Stimulated activated CD8-positive, alpha-beta memory T cell treated with anti-CD3 and anti-CD28 coated beads, Interleukin-15, amount 100 ng/mL, for 4 hours (primary cell): ENCODE measurements at places on chromosomes 7 and 10.

DNA sequence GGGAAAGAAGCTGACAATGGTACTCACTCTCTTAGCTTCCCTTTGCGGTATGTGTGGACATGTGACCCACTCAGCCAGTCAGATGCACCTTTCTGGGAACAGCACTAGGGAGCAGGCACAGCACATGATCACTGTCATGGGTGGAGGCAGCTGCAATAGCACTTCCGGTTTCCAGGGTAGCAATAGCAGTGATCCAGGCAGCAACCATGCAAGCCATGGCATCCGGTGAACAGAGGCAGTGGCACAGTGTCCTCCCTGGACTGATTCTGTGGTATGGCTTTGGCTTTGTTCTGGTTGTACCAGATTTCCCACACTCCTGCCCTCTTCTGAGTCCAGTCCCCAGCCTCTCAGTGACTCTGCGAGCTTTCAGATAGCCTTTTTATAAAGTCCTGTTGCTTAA lies 86.8 kb upstream of the NAMPT start:
- DNase-seq, result no peak

DNA sequence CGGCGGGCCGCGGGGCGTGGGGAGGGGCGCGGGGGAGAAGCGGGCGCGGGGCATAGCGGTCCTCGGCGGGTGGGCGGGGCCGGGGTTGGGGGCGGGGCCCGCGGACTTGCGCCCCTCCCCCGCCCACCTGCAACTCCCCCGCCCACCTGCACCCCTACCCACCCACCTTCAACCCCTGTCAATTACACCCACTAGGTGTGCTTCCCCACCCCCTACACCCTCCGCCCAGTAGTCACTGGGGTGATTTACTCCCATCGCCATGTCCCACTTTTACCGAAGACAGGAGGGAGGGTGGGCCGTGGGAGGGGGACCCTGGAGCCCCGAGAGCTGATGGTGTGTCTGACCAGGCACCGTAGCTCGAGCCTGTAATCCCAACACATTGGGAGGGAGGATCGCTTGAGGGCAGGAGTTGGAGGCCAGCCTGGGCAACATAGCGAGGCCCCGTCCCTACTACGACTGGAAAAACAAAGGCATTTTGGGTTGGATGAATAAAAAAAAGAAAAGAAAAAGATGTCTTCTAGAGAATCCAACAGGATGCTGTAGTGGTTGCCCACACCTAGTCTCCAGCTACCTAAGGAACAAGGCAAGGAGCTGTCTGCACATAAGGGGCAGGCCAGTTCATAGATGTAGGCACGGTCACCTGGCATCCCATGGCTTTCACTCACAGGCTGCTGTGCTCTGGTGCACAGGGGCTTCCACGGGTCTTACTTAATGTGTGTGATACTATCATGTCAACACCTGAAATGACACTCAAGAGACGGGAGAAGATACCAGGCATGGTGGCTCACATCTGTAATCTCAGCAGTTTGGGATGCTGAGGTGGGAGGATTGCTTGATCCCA lies 761 bp downstream of the KCTD7 start:
- DNase-seq, result no peak

GRCh38 chr10:31602541-31603234 lies 283.7 kb downstream of the ZEB1 start:
- no peak for DNase-seq

DNA sequence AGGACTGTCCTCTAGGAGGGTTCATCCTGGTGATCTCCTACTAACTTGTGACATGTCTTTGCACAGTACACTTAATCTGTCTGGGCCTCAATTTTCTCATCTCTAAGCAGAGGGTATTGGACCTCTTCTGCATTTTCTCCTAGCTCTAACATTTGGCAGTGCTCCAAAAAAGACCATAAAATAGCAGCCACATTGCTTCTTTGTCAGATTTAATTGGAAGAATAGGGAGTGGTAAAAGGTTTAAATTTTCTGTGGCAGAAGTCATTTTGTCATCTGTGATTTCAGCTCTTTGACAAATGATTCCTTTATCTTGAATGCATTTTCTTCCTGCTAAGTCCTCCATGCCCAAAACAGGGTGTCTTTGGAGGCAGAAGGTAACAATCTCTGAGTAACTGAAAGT lies 289.9 kb upstream of the LRGUK start:
- DNase-seq, result no peak

- DNase-seq, result no peak
These were observed 273.7 kb downstream of the SEMA3D start for GRCh38 chr7:84912993-84913635.

DNA sequence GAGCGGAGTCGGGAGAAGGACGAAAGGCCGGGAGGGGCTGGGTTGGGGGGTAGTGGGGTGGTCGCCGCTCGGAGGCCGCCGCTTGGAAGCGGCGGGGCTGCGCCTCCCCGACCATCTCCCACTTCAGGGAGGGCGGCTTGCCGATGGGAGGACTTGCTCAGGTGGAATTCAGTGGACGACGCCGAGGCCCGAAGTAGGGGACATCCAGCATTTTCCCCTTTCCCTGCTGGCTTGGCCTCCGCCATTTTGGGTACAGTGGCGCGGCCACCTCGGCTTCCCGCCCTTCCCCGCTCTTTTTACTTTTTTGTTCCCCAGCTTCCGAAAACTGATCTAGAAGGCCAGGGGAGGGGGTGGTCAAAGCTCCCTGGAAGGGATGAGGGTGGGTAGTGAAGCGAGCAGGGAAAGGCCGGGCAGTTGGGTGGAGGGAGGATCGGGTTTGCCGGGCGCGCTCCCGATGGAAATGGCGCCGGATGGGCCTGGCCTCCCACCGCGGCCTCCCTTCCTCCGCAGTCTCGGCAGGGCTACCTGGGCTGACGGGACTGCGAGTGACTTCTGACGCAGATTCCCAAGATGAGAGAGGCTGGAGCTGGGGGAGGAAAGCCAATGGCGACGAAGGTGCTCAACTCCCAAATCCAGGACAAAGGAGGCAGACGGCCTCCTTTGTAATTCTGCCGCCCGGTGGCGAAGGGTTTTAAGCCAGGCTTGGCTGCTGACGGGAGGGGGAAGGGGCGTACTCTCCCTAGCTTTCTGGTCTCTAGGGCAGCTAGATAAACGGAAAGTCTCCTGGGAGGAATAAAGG lies at the start of gene PBLD:
PBLD (minus strand) TSS at position 670 of the 799 bp plus-strand sequence. CDS start 26,084 bp downstream, outside the sequence.
- peak; percentile 17 for DNase-seq

DNA sequence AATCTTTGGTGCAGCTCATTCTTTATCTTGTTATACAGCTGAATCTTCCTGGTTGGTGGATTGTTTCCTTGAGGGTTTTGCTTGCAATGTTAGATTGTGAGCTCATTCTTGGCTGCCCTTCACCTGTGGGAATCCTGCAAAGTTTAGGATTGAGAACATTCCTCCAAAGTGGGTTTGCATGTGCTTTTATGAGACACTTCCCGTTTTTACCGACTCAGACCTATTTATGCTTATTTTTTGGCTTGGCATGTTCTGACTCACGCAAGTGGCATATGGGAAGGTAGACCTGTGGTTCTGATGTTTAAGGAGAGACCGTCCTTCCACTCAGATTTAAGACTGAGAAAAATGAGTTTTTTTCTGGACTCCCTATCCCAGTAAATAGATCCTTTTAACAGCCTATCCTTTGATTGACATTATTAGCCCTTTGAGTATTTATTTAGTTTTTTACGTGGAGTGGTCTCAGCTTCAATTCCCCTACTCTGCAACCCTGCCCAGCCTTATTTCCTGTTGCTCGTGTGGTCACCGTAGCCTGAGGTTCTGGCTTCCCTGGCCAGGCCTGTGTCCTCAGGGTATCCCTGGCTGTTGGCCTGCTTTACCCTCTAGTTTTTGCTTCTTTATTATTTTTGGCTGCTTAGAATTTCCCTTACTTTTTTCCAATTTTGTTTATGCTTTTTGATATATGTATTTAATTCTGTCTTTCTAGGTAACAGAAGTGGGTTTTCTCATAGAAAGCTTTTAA lies 13.4 kb upstream of the PRF1 start:
- no peak for DNase-seq

DNA sequence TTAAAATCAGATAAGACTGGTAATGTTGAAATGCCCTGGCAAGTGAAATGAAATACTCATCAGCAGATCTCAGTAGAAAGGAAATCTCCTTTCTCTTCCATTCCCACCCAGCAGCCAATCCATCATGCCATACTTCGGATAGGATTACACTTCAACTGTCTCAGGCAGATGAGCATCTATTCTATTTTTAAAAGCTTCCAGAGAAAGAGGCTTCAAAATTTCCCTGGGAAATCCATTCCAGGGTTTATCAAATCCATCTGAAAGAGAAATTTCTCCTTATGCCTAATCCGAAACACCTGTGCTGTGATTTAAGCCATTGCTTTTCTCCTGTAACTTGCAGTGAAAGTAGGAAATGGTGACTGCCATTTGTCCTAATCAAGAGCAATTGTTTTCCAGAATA lies 60.4 kb upstream of the RAPGEF5 start:
- no peak for DNase-seq

DNA sequence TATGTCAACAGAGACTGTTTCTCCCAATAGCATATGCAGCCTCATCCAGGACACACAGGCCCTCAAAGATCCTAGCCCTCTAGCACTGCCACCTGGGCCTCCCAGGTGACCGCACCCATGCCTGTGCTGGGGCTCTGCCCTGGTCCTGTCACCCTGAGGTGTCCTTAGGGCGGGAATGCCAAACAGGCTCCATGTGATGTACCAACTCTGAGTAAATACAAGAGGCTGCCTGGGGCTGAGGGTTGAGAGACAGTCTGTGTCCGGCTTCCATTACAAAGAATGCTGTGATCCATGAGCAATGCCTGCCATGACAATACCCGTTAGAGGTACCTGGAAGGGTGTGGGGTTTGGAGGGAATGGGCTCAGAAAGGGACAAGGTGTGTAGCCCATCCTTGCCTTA lies 83.0 kb upstream of the KAT6B start:
- DNase-seq, result no peak

- DNase-seq, result no peak
These were observed 9.6 kb upstream of the ZNF487 start for GRCh38 chr10:43427166-43427825.

- no peak for DNase-seq
These were observed 721.5 kb downstream of the GRID1 start for GRCh38 chr10:85645053-85645452.

GRCh38 chr7:115009736-115010440 lies 88.0 kb downstream of the MDFIC start:
- DNase-seq, result no peak

GRCh38 chr10:79403441-79404230 lies 41.8 kb downstream of the ZCCHC24 start:
- no peak for DNase-seq

GRCh38 chr7:19972876-19973275 lies 199.5 kb upstream of the TMEM196 start:
- no peak for DNase-seq

DNA sequence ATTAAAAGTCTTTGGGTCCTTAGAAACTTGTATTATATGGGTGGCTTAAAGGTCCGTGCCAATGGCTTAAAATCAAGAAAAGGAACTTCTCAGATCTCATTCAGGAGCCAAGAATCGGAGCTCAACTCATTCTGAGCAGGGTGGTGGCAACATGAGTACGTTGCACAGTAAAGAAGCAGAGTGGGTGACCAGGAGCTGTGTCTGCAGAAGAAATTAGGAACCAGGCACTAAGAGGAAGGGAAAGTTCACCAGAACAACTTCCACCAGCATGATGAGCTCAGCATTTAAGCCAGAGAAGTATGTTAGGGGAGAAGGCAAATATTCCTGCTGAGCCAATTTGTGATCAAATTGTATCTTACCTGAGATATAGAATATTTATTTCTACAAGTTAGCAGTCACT lies 236.0 kb upstream of the NRP1 start:
- DNase-seq, result no peak

- DNase-seq, result no peak
These were observed 10.2 kb downstream of the GARS1 start for GRCh38 chr7:30604901-30605300.

- no peak for DNase-seq
These were observed 1127.7 kb downstream of the REEP3 start for GRCh38 chr10:64648915-64649314.

- DNase-seq, result no peak
These were observed 55.9 kb upstream of the SEMA3A start for GRCh38 chr7:84250452-84250851.

DNA sequence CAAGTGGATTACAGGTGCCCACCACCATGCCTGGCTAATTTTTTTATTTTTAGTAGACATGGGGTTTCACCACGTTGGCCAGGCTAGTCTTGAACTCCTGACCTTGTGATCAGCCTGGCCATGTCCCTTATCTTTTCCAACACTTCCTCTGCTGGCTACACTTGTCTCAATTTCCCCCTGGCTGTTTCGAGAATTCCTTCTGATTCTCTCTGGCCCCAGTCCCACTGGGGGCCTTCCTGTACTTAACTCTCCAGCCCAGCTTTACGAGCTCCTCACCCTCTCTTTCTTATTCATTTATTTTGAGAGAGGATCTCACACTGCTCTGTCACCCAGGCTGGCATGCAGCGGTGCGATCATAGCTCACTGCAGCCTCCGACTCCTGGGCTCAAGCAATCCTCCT lies 8.5 kb downstream of the EPHB4 start:
- DNase-seq, result no peak

DNA sequence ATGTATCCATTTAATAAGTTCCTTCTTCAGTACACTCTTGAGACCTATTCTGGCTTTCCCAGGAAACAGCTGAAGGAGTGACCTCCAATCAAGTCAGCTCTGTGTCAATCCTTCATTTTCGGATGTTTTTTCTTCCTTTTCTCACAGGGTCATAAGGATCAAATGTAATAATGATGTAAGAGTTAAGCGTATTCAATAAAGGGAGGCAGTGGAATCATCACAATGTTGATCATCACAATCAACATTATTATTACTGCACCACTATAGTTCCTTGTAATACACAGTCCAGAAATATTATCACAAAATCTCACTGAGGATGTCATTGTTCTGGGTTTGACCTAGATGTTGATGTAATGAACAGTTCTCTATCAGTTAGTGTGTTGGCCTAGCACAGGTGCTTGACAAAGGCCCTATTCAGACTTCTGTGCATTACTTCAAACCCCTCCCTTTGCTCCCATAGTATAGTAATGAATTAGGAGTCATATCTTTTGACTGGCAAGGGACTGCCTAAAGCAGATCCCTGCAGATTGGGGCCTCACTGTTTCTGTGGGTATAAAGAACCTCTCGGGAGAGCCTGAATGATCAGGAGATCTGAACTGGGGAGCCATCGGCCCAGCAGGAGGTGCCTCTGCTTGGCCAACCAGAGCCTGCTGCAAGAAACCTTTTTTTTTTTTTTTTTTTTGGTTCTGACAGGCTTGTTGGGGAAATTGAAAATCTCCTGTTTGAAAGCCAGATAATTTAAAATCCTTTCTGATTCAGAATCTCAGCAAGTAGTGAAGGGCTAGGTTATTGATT lies 100.6 kb downstream of the KAT6B start:
- DNase-seq, result no peak

DNA sequence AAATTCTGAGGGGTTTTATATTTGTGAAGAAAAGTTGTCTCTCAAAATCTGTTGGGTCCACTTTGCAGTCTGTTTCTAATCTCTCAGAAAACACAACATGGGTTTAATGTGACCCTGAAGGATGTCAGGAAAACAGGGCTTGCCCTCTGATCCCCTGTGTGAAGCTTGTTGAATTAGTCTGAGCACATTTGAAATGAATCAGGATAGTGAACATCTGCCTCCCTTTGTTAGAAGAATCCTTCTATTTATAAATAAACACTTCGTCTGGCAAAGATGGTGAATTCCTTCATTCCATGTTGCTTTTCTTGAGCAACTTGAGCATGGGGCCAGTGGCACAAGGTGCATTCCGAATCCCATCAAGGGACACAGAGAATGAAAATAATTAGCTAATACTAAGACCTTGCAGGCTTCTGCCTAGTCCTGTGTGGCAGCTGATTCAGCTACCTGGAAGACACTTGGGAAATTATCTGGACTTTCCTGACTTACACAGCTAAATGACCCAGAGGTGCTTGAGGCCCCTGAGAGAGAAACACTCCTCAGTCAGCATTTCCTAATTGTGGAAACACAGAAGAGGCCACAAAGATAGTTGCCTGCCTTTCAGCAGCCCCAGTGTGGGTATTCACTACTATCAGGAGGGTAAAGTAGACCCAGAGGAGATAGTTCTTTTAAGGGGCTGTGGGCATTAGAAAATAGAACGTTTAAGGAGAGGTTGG lies 305.5 kb downstream of the C7orf25 start:
- DNase-seq, result no peak
